Stimulated activated CD4-positive, alpha-beta T cell treated with anti-CD3 and anti-CD28 coated beads, Interleukin-2, amount 100 ng/mL, for 24 hours (primary cell): ENCODE measurements at places on chromosomes 5 and 9.
A peak's percentile ranks its signal among the peaks of the same experiment; 100 is the strongest.

DNA sequence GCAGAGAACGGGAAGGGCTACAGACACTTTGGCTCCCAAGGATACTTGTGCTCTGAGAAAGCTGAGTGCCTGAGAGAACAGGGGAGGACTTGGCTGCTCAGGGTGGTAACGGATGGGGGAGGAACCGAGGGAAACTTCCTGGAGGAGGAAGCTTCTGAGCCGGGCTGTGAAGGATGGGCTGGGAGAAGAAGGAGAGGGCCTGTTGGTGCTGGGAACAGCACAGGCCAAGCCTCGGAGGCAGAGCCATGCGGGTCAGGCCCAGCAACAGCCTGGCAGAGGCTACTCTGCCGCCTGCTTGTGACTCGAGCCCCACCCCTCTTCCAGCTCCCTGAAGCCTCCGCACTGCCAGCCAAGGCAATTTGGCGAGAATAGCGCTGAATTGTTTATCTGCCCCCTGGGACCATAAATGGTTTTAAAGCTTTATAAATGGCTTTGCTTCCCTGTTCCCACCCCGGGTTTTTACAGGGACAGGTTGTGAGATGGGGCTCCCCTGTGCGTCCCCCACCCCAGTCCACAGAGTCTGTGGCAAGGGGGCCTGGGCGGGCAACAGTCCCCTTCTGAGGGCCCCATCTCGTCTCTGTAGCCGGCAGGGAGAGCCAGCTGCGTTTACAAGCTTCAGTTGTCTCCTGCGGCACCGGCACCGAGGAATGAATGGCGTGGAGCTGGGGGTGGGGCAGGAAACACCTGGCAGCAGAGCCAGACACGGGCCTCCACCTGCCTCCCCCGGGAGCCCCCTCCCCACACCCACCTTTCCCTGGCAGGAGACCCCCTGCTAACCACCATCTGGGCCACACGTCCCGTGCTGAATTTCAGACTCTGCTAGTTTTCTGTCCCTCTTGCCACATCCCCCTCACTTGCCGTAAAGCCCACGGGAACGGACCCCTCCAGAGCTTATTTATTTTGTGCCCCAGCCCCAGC, 24.4 kb downstream of the FAM163B start:
- no peak for DNase-seq

GRCh38 chr5:133371371-133372155, 240.8 kb downstream of the FSTL4 start:
- no peak for DNase-seq

- no peak for DNase-seq
These were observed 65.3 kb downstream of the FAM174A start for GRCh38 chr5:100600298-100600994.

- no peak for DNase-seq
These were observed 116.1 kb upstream of the IL6ST start for GRCh38 chr5:56110646-56111403.

DNA sequence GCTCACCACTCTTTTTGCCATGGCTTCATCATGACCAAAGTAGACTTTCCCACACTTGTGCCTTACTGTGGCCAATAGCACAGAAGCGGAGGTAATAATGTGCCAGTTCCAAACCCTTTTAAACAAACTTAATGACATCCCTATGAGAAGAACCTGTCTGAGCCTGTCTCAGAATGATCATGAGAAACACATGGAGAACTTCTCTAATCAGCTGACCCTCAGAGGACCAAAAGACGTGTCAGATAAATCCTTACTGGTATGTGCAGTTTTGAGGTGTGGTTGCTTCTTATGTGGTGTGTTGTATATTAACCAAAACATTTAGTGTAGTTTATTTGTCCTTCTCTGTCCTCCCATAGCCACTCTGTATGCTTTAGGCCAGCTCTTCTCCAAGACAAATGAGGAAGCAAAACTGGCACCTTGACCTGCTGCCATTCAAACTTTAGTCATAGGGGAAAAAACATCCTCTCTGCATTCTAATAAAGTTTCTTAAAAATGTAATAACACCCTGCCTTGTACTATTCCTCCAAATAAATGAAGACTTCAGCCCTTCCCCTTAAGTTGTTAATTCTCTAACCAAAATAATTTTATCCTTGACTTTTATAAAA, 168.9 kb downstream of the MUSK start:
- no peak for DNase-seq

- no peak for DNase-seq
These were observed 553.3 kb upstream of the SGCD start for GRCh38 chr5:155773680-155774079.

DNA sequence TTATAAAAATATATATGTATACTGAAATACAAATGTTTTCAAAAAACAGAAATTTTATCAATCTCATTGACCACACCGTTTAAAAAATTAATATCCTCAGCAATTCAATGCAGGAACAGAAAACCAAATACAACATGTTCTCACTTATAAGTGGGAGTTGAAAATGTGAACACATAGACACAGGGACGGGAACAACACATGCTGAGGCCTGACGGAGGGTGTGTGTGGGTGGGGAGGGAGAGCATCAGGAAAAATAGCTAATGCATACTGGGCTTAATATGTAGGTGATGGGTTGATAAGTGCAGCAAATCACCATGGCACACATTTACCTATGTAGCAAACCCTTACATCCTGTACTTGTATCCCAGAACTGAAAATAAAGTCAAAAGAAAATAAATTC, 409.5 kb downstream of the MLLT3 start:
- no peak for DNase-seq

- DNase-seq = peak; percentile 42
These were observed 813 bp downstream of the ERMP1 start for GRCh38 chr9:5832071-5832537.

DNA sequence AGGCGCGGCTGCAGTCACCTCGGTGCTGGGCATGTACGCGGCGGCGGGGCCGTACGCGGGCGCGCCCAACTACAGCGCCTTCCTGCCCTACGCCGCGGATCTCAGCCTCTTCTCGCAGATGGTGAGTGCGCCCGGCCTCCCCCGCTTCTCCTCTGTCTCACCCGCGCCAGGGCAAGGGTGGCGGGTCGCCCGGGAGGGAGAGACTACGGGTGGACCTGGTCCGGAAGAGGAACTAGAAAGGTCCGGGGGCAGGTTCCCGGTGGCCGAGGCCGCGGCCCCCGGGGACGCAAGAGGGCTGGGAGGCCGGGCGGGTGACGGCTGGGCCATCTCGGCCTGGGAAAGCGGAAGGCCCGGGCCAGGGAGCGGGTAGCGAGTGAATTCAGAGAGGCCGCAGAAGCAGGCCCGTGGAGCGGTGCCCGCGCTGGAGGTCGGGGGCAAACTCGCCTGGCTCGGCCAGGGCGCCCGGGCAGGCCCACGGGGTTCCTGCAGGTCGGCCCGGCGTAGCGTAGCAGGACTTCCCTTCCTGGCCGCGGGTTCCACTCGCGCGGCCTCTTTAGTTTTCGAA, 711 bp downstream of the IRX1 start:
- DNase-seq = no peak

- no peak for DNase-seq
These were observed 4.9 kb downstream of the MARCHF3 start for GRCh38 chr5:127025467-127025866.
